ENCODE measurements at places on chromosomes 6 and 20.

GRCh38 chr6:445571-446417 is 54.2 kb downstream of the IRF4 start:
- H3K4me3 ChIP-seq: peak overlapping the region; percentile 68
- no peak for DNase-seq
- peaks cover 4% of the 10 kb centered on the region for H3K36me3 ChIP-seq
- H3K27me3 ChIP-seq: no peaks in the 10 kb centered on the region

GRCh38 chr6:150734235-150734634 is 131.3 kb upstream of the MTHFD1L start:
- H3K36me3 ChIP-seq: no peaks in the 10 kb centered on the region
- DNase-seq: no peak
- H3K27me3 ChIP-seq: no peaks in the 10 kb centered on the region
- no peak overlapping the region for H3K27ac ChIP-seq

GRCh38 chr20:5843054-5843592 is 92.9 kb downstream of the SHLD1 start:
- no peaks in the 10 kb centered on the region for H3K27me3 ChIP-seq
- no peak overlapping the region for H3K4me3 ChIP-seq
- no peak for DNase-seq
- H3K4me1 ChIP-seq: peaks cover 36% of the 10 kb centered on the region

DNA sequence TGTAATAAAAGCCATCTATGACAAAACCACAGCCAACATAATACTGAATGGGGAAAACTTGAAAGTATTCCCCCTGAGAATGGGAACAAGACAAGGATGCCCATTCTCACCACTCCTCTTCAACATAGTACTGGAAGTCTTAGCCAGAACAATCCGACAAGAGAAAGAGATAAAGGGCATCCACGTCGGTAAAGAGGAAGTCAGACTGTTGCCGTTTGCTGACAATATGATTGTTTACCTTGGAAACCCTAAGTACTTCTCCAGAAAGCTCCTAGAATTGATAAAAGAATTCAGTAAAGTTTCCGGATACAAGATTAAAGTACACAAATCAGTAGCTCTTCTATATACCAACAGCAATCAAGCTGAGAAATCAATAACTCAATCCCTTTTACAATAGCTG is 14.0 kb upstream of the RUNX2 start:
- H3K4me1 ChIP-seq: peaks cover 51% of the 10 kb centered on the region
- H3K27me3 ChIP-seq: no peaks in the 10 kb centered on the region
- DNase-seq: no peak
- H3K36me3 ChIP-seq: peaks cover 69% of the 10 kb centered on the region

- no peak for DNase-seq
- peaks cover 25% of the 10 kb centered on the region for H3K36me3 ChIP-seq
- H3K27ac ChIP-seq: no peak overlapping the region
Measured at GRCh38 chr6:63649269-63649668, 13.7 kb downstream of the PHF3 start.

Data from activated CD8-positive, alpha-beta T cell treated with anti-CD3 and anti-CD28 coated beads for 36 hours (primary cell).